Hematopoietic multipotent progenitor cell treated with erythropoietin and hydrocortisone succinate and interleukin-3 and kit ligand, for 6 days (in vitro differentiated cells): ENCODE measurements at places on chromosomes 5 and 9.

DNA sequence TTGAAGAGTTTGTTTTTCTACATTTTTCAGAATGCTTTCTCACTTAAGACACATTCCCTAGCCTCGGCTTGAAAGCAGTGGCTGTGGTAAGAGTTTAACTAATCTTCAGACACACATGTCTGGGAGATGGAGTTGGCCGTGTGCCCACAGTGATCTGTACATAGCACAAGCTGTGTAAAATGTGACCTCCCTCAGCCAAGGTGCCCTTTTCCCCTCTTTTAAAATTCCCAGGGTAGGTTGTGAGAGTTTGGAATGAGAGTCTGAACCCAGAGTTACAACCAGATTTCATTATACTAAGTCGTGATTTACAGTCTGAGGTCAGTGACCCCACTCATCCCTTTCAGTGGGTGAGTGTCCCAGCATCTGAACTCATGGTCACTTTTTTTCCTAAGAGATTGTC lies 230.4 kb downstream of the DOCK8 start:
- DNase-seq = peak; percentile 84

DNA sequence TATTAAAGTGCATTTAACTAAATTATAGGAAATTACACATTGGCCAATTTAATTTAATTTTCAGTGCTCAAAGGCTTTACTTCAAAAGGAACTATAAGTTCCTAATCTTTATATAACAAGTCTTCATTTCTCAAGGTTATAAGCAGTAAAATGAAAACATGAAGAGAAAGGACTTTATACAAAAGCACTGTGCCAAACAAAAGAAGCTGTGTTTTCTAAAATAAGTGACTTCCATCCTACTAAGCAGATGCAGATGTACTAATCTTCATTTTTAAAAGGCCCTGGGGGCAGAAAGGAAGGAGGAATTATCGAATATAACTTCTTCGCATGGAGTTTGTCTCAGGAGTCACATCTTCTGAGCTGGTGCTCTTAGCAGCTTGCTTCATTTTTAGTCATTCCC lies 81.4 kb downstream of the SHC3 start:
- DNase-seq = no peak

- no peak for DNase-seq
These were observed 115.0 kb downstream of the CETN3 start for GRCh38 chr5:90294604-90295003.

- DNase-seq = no peak
These were observed 26.9 kb downstream of the ADAMTS2 start for GRCh38 chr5:179318221-179318955.

GRCh38 chr5:179313849-179314521 lies 31.3 kb downstream of the ADAMTS2 start:
- DNase-seq = no peak

DNA sequence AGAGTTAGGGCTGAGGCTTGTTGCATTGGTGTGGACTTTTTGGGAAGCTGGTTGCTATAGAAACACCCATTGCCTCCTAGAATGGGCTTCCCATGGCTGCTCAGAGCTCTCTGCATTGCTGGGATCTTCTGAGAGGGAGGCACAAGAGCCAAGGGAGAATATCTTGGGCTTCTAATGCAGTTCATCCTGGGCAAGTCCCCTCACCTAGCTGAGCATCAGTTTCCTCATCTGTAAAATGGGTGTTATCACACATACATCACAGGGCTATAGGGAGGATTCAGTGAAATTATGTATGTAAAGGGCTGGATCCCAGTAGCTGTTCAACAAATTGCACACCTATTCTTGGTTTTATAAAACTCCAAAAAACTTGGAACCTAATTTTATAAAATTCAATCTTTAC lies 106.1 kb upstream of the ALDH1B1 start:
- no peak for DNase-seq

DNA sequence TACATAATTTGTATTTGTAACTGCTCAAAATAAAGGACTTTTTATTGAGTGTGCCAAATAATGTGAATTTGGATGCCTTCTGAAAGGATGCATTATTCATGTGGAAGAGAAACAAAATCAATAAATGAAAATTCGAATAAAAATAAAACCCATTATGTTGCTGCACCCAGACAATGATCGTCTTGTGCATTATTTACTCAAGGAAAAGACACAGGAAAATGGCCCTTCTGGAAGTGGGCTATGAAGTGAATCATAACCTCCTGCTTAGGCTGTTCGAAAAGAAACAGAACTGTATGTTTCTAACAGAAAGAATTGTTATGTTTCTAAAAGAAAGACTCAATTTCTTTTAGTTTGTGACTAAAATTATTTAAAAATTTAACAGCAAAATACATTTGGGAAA lies 168.9 kb upstream of the NFIB start:
- no peak for DNase-seq

DNA sequence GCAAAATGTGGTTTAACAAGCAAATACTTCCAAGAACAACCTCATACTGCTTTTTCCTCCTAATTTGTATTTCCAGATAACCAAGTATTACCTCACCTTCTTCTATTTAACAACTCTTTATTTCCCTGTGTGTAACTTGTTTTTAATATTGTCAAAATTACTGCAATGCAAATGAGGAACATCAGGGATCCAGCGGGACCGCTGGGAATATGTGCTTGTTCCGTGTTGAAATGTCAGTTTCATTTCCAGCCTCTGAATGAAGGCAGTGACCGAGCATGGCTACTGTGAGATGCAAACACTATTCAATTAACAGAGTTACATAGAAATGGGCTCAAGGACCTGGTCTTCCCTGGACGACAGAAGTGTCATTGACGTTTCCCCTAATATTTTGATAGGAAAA lies 110.8 kb upstream of the CTSL start:
- DNase-seq = no peak

GRCh38 chr5:124025306-124025845 lies 513.4 kb downstream of the CSNK1G3 start:
- DNase-seq = no peak

- no peak for DNase-seq
These were observed 2.0 kb upstream of the RXFP3 start for GRCh38 chr5:33934176-33934575.

GRCh38 chr5:177980743-177981151 lies 15.3 kb downstream of the PROP1 start:
- DNase-seq = peak; percentile 20

DNA sequence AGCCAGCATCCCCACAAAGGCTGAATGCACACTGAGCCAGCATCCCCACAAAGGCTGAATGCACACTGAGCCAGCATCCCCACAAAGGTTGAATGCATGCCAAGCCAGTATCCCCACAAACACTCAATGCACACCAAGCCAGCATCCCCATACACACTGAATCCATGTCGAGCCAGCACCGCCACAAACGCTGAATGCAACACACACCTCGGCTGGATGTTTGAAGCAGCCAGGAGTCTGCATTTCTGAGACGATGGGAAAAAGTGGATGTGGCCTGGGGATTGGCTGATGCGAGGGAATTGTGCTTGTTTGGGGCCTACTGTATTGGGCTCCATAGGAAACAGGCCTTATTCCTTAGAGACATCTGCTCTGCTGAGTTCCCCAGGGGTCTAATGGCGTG lies 30.9 kb upstream of the CEP72 start:
- no peak for DNase-seq

DNA sequence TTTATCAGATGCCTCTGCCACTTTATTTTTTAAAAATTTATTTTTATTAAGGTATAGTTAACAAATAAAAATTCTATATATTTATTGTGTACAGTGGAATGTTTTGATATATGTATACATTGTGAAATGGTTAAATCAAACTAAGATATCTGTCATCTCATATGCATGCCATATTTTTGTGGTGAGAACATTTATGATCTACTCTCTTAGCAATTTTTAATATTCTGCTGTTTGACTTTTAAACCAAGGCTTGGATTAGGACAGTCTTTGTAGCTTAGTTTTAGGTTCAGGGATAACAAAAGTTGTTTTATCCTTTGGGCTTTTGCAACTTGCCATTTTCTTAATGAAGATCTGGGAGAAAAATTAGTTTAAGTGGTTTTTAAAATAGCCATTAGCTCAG lies 46.0 kb upstream of the CDKN2B start:
- no peak for DNase-seq

- no peak for DNase-seq
These were observed 244.7 kb upstream of the RPS23 start for GRCh38 chr5:82522897-82523296.

- no peak for DNase-seq
These were observed 342.8 kb downstream of the EBF1 start for GRCh38 chr5:158756871-158757270.

GRCh38 chr5:118905196-118905595 lies 83.2 kb downstream of the DTWD2 start:
- DNase-seq = peak; percentile 69

DNA sequence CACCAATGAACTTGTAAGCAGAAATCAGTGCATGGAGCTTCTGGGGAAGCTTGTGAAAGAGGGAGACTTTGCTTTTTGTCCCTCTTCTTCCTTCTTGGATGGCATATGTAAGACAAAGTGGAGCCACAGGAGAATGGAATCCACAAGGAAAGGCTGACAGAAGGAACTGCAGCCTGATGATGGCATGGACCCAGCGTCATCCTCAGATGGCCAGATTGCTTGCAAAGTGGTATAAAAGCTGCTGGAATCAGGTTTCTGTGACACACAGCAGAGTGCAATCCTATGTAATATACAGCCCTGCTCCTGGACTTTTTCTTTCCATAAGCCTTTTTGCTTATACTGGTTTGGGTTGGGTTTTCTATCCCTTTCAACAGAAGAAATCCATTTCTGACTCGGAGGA lies 31.4 kb upstream of the SPARC start:
- no peak for DNase-seq

DNA sequence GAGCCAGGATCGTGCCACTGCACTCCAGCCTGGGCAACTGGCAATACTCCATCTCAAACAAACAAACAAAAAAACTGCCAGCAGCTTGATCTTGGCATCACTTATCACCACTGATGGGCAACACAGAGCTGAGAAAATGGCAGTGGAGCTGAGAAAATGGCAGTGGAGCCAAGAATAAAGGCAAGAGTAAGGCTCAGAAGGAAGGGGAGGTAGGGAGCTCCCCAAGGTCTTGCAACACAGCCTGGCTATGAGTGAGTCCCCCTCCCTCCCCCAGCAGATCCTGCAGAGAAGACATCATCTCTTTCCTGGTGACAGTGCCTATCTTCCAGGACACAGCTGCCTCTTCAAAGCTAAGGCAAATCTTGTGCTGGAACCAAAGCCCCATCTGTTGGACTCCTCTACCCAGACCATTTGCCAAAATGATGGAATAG lies 70.3 kb downstream of the UGCG start:
- DNase-seq = no peak

GRCh38 chr9:9395539-9395938 lies 1217.3 kb downstream of the PTPRD start:
- no peak for DNase-seq

- DNase-seq = no peak
These were observed 605.1 kb downstream of the ELAVL2 start for GRCh38 chr9:23220957-23221356.

GRCh38 chr5:171755354-171755821 lies 30.2 kb upstream of the SMIM23 start:
- no peak for DNase-seq

DNA sequence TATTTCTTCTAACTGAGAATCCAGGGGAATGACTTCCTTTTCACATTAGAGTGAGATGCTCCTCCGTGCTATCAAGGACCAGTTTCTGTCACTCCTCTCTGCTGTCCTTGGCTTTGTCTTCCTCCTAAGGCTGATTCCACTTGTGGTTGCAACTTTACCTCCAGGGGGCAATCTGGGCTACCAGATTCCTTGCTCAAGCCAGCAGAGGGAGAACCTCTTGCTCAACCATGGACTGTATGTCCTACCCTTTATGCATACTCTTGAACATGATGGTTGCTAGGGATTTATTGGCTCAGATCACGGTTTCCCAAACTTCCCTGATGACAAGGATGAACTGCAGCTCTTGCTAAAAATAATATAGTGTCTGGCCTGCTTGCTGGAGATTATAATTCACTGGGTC lies 24.0 kb downstream of the NNT start:
- peak; percentile 77 for DNase-seq

DNA sequence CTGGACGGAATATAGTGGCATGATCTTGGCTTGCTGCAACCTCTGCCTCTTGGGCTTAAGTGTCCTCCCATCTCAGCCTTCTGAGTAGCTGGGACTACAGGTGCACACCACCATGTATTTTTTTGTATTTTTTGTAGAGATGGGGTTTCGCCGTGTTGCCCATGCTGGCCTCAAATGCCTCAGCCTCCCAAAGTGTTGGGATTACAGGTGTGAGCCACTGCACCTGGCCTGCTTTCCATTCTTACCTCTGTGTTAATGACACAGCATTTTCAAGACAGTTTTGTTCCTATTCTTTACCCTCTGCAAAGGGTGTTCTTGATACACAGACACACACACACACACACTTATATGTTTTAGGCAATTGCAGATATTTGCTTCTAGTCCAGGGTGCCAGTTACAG lies 113.3 kb downstream of the LRRC70 start:
- DNase-seq = no peak

DNA sequence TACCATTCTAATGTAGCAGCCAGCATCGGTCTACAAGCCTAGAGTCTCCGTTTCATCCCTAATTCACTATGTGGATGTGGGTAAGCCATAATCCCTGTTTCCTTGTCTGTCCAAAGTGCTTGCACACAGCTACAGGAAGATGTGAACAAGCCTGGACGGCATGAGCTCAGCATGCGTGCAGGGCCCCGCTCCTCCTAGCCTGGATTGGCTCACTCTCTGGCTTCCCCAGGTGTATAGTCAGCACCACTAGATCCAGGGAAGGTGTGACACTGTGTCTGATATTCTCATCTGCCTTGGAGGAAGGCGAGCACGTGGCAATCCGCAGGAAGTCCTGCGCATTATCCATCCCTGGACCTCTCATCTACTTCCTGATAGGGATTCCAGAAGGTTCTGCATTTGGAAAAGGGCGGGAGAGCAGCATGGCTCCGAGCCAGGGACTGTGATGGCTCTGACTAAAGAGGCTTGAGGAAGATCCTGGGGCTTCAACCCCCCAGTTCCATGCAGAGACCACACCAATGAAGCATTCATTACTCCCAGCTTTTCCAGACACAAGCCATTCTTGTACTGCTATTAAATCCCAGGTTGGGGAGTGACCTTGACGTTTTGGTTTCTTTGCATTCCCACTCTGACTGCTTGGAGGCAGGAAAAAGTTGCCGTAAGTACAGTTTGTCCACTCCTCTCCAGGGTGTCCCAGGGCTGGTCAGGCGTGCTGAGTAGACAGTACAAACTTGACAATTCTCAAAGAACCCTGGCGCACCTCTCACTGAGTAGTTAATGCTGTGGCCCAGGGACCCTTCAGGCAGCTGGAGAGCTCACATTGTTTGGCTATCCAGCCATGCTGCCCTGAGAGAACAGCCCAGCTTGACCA lies 65.6 kb downstream of the PSD2 start:
- DNase-seq = no peak

GRCh38 chr9:83936523-83936922 lies 15.3 kb upstream of the KIF27 start:
- no peak for DNase-seq

- DNase-seq = peak; percentile 90
These were observed 16.2 kb downstream of the PBX3 start for GRCh38 chr9:125763394-125763801.
